GM03348 (cell line): ENCODE measurements at places on chromosomes 3 and 15.

DNA sequence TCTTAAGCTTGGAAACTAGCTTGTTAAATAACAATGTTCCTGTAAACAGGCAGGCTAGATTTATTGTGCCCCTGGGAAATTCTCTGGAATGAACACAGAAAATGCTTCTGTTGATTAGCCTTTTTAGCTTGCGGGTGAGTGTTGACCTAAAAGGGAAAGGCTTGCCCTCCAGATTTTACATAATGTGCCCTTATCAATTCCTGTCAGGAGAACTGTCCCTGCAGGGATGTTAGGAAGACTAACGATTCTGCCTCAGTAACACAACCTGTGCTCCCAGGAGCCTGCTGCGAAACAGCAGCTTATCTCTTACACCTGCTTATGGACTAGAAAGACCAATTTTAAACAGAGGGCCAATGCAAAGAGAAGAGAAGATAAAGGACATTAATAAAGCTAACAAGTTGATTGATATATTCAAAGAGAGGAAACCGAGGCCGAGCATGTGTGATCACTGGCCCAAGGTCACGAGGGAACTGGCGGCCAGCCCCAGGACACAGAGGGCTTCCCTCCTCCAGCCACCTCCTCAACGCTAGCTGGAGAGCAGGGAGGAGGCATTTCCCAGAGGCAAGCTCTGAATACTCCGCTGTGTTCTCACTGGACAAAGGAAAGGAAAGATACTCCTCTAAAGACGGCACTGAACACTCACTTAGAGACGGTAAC lies 48.4 kb upstream of the TJP1 start:
- no peak for DNase-seq

- no peak for DNase-seq
Measured at GRCh38 chr15:58431221-58432149, at the start of gene LIPC. TSS of gene LIPC (plus strand) at chr15:58431991. CDS start at chr15:58432033, 42 bp downstream.

GRCh38 chr3:154971771-154972326 lies 108.3 kb upstream of the MME start:
- DNase-seq: peak; percentile 40

- DNase-seq: peak; percentile 77
Measured at GRCh38 chr3:112111785-112112402, 21.2 kb downstream of the GCSAM start.

GRCh38 chr3:13515786-13516759 lies 32.9 kb upstream of the FBLN2 start:
- DNase-seq: no peak
